ENCODE measurements at places on chromosomes 13 and 19. TPM values are rescaled to one million over a fixed set of nuclear protein-coding genes. Genes with fewer than 3 reads are reported as not detected.
A peak's percentile ranks its signal among the peaks of the same experiment; 100 is the strongest.

The COX7A1 gene
- not detected for total RNA-seq

- no peak for DNase-seq
Measured at GRCh38 chr13:62444805-62445204, 1029.2 kb upstream of the PCDH20 start.

The C13orf46 gene
- total RNA-seq, result not detected

GRCh38 chr19:19485161-19485997 is 30.0 kb downstream of the TSSK6 start:
- no peak for DNase-seq

DNA sequence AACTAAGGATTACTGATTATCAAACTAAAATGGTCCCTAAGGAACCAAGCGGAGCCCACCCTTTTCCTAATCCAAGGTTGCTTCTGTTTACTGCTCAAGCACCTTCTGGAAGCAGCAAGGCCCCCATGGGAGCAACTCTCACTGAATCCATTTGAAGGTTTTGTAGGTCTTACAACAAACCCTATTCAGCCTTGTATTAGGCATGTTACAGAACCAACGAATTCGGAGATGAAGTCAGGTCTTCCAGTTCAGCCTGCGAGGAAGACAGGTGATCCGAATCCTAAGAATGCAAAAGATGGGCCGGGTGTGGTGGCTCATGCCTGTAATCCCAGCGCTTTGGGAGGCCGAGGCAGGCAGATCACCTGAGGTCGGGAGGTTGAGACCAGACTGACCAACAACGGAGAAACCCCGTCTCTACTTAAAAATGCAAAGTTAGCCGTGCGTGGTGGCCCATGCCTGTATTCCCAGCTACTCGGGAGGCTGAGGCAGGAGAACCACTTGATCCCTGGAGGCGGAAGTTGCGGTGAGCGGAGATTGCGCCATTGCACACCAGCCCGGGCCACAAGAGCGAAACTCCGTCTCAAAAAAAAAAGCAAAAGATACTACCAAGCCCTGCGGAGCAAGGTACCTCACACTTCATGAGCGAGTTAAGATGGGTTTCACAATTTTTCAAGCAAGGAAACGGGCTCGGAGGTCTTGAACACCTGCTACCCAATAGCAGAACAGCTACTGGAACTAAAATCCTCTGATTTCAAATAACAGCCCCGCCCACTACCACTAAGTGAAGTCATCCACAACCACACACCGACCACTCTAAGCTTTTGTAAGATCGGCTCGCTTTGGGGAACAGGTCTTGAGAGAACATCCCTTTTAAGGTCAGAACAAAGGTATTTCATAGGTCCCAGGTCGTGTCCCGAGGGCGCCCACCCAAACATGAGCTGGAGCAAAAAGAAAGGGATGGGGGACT is 609 bp downstream of the ZAR1L start:
- DNase-seq, result peak; percentile 37

GRCh38 chr13:88000239-88000638 is 329.1 kb downstream of the SLITRK5 start:
- peak; percentile 34 for DNase-seq

The CPB2 gene
- not detected for total RNA-seq
